Stimulated activated CD4-positive, alpha-beta T cell treated with anti-CD3 and anti-CD28 coated beads, Interleukin-1b, Interleukin-23, amount 100 ng/mL, for 4 hours (primary cell): ENCODE measurements at places on chromosomes 13 and 19.

- DNase-seq, result no peak
Observed at GRCh38 chr13:48188131-48188530, 44.9 kb upstream of the ITM2B start.

DNA sequence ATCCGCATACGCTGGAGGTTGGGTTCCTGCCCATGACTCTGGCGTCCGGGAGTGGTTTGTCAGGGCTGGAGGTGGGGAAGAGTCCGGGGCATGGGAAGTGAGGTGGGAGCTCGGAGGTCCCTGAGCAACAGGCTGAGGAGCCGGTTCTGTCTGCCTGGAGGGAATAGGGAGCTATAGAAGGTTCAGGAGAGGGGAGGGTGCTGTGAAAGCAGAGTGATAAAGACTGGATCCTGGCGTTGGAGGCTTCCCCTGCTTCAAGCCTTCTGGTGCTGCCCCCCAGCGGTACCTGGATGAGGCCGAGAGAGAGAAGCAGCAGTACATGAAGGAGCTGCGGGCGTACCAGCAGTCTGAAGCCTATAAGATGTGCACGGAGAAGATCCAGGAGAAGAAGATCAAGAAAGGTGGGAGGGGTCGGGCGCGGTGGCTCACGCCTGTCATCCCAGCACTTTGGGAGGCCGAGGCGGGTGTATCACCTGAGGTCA is 2.6 kb downstream of the HMG20B start:
- no peak for DNase-seq

- DNase-seq, result no peak
Observed at GRCh38 chr13:22915442-22916082, 265.2 kb upstream of the SGCG start.

DNA sequence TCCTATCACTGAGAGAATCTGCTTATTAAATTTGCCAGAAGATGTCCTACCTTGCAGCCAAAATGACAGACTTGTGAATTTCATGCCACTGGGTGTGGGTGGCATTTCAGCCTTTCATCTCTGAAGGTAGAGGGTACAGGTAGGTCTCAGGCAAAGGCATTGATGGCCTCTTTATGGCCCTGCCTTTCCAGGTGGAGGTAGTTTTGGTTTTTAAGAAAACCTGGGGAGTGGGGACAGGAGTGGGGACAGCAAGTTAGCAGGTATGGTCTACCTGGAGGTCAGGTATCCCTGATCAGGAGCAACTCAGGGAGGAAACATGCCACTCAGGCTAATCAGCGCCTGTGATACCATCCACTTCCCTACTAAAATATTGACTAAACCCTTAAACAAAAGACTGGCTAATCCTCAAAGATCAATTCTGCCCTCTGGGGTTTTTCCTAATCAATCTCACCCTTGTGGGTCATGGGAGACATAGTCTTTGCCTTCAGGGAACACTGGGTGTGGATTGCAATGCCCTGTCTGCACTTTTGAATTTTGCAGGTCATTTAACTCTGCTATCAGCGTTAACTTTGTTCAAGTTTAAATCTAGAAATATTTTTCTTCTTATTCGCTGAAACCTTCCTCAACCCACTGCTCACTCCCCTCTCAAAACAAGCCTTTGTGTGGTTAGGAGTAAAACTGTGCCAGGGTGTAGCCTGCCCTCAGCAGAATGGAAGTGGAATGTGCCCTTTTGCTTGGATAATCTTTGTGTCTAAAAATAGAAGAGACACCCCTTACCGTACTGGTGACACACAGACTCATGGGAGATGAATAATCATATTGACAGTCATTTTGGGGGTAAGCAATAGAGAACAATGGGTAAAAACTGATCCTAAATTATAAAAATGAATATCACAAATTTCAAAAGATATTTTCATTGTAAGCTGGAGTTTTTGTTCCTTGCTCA is 233.7 kb downstream of the COG6 start:
- no peak for DNase-seq

- DNase-seq, result no peak
Observed at GRCh38 chr19:6730941-6731670, 6.3 kb downstream of the GPR108 start.

- DNase-seq, result no peak
Observed at GRCh38 chr19:7988307-7988706, 17.1 kb downstream of the ELAVL1 start.

DNA sequence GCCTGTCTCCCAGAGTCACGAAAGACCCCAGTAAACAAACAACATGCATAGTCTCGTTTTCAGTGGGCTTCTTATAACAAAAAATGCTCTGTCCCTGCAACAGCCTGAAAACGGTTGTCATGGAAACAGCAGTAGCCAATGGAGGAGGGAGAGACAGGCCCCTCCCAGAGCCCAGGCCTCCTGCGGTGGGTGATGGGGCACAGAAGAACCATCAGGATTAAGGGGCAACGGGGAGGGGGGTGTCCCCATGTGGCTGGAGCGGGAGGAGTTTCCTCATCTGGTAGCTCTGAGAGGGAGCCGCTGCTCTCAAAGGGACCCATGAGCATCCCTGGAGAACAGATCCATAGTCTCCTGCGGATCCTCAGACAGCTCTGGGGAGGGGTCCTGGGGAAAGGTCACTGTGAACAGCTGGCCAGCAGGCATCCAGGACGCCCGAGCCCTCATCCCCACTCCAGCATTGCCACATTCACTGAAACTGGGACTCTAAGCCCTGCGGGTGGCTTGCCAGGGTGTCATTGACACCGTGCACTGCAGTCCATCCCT is 37.5 kb upstream of the PNMA8B start:
- no peak for DNase-seq

GRCh38 chr13:46172531-46172991 is 9.4 kb downstream of the LCP1 start:
- no peak for DNase-seq

DNA sequence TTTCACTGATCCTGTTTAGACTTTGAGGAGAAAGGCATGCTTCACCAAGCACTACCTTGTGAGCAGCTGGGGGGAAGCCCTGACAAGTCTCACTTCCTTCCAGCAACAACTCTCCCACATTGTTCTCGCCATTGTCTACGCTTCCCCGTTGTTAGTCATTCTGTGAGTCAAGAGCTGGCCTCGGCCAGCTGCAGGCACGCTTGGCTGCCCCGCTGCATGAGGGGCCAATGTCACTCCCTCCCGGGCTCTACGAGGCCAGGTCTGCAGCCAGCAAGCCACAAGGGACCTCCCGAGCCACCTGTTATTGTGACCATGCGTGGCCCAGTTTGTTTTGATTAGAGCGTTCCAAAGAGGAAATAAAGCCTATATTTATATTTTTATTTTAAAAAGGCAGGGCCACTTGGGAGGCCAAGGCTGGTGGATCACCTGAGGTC is 220.9 kb downstream of the FOXO1 start:
- DNase-seq, result no peak
